ENCODE measurements at places on chromosomes 3 and 15. TPM values are rescaled to one million over a fixed set of nuclear protein-coding genes. Genes with fewer than 3 reads are reported as not detected.

The GRK7 gene
- not detected for total RNA-seq

The CCNB2 gene
- total RNA-seq: 1.1 TPM

The RARRES1 gene
- total RNA-seq: 5.3 TPM

The LAMB2 gene
- total RNA-seq: 452 TPM

The SOX14 gene
- not detected for total RNA-seq

The FMN1 gene
- 22.1 TPM for total RNA-seq

The FYCO1 gene
- total RNA-seq: 49.4 TPM

The ZPLD1 gene
- not detected for total RNA-seq

The SAMMSON gene
- total RNA-seq: 0.67 TPM

The CHRNA7 gene
- 10.2 TPM for total RNA-seq

The CLEC3B gene
- 78.4 TPM for total RNA-seq

The CLSTN2 gene
- 13.1 TPM for total RNA-seq

The CCK gene
- total RNA-seq: not detected

The ZFYVE19 gene
- 37.8 TPM for total RNA-seq

The A4GNT gene
- total RNA-seq: not detected

The TMEM207 gene
- not detected for total RNA-seq

The ECE2 gene
- total RNA-seq: not detected

The THSD4 gene
- 68.5 TPM for total RNA-seq

The SH2D7 gene
- total RNA-seq: not detected

The UBA5 gene
- total RNA-seq: 74.4 TPM

The FBXO40 gene
- total RNA-seq: not detected

The FBLN2 gene
- total RNA-seq: 84.3 TPM

The TP63 gene
- not detected for total RNA-seq

The CHST2 gene
- 12.0 TPM for total RNA-seq

The FETUB gene
- not detected for total RNA-seq

The MUC20 gene
- 14.9 TPM for total RNA-seq

The TAGLN3 gene
- not detected for total RNA-seq

The HCN4 gene
- total RNA-seq: 0.10 TPM

The GOLGA8B gene
- total RNA-seq: 322 TPM

The EAF2 gene
- 3.6 TPM for total RNA-seq

The GNAT1 gene
- not detected for total RNA-seq

The HOMER2 gene
- 211 TPM for total RNA-seq

The CAV3 gene
- not detected for total RNA-seq

The ZMYND10 gene
- total RNA-seq: 4.0 TPM

The TOMM70 gene
- total RNA-seq: 51.9 TPM

The MB21D2 gene
- total RNA-seq: 4.3 TPM

The AGBL1 gene
- total RNA-seq: not detected

The CAMK2N2 gene
- not detected for total RNA-seq

The ALDH1A3 gene
- total RNA-seq: 7.2 TPM

The FAM81A gene
- total RNA-seq: 14.3 TPM

The DUOXA2 gene
- total RNA-seq: 11.8 TPM

The CALML4 gene
- 3.9 TPM for total RNA-seq

The GPR156 gene
- total RNA-seq: not detected

The EOMES gene
- not detected for total RNA-seq

The PDCD7 gene
- 27.5 TPM for total RNA-seq

The SPTBN5 gene
- total RNA-seq: 2.0 TPM

The TP53BP1 gene
- total RNA-seq: 64.8 TPM

The GP5 gene
- total RNA-seq: 0.81 TPM

The ASB14 gene
- not detected for total RNA-seq

The GPR176 gene
- total RNA-seq: 15.0 TPM

Measured in thyroid gland (tissue), 4 donors.